ENCODE measurements at places on chromosomes 11 and 22.

- DNase-seq, result peak; percentile 96
Measured at GRCh38 chr22:35376728-35377472, 4.0 kb upstream of the HMOX1 start.

- no peak for DNase-seq
Measured at GRCh38 chr22:22835242-22835641, 52.4 kb upstream of the IGLL5 start.

DNA sequence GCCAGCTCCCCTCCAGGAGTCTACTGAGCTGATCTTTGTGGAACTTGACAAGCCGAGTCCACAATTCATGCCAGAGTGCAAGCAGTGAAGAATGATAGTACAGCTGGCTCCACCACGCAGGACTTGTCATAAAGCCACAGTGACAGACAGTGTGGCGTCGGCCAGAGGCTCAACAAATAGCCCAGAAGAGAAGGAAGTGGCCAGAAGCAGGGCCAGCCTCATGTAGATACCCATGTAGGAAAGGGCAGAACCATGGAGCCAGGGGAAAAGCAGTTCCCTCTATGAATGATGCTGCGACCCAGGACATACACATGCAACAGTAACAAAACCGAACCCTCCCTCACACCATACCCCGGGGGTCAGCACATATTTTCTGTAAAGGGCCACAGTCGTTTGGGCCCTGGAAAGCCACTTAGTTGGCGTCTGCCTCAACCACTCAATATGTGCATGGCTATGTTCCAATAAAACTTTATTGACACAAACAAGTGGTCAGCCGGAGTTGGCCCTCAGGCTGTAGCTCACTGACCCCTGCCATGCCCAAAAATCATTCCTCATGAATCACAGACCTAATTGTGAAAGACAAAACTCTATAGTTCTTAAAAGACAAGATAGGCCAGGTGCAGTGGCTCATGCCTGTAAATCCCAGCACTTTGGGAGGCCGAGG is 161.4 kb downstream of the BRD1 start:
- peak; percentile 21 for DNase-seq

DNA sequence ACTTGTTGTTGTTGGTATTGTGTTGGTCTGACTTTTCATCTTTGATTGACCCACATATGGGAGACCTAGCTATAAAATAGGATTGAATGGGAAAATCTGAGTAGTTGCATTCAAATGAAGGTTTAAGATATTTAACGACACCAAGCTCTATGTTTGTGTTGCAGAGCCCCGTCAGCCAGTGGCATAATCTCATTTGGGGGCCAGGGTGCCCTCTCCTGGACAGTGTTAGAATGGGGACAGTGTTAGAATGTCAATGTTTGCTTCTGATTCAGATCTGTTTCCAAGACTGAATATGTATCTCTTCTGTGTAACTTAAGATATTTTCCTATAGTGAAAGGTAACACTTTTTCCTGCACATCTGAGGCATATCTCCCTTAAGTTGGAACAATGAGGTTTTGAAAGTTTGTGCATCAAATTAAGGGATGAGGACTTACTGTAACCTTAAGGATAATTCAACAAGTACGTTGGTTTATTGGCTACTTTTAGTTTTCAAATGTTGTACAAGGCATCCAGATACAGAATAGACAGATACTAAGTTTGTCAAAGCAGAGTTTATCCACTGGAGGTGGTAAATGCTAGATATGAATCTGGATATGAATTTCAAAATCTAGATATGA is 5.3 kb upstream of the OR52M1 start:
- peak; percentile 72 for DNase-seq

DNA sequence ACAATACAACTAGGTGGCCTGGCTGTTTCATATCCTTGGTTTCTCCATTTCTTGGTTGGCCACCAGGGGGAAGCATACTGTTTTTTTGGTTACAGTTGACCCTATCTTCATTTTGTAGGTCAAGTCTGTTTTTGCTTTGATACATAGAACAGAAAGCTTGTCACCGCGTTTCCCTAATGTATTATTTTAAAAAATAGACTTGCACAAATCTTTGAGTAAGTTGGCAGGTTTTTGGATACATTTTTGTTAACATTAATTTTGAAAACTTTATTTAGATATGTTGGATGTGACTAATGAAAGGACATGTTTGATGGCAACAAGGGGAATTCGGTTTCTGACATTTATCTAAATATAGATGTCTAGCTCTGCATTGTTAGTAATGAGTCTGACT is 3.0 kb downstream of the NCR3LG1 start:
- DNase-seq, result peak; percentile 93

- DNase-seq, result peak; percentile 97
Measured at GRCh38 chr22:43090130-43090789, 1.1 kb upstream of the TTLL1 start.

DNA sequence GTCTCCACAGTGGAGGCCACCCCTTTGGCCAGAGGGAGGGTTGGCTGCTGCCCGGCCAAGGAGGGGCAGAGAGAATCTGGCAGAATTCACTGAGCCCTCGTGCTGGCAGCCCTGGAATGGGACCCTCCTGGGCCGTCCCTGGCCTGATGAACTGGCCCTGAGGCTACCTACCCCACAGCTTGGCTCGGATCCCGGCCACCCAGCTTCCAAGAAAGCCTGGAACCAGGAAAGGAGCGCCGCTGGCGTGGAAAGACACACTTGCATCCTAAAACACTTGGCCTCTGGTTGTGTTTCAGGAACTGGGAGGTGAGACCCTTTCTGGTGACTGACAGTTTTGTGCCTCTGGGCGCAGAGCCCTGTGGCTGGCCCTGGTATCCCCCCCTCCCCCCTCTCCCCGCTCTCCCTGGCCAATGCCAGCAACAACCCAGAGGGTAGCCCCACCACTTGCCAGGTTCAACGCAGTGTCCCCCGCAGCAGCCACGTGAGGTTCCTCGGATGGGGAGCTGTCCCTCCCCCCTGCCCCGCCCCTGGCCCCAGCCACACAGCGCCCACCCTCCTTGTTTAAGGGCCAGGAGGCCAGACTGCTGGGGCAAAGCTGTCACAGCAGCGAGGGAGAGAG is 693 bp downstream of the NFAM1 start:
- no peak for DNase-seq

GRCh38 chr22:45597460-45598192 is 74.0 kb upstream of the ATXN10 start:
- DNase-seq, result no peak

DNA sequence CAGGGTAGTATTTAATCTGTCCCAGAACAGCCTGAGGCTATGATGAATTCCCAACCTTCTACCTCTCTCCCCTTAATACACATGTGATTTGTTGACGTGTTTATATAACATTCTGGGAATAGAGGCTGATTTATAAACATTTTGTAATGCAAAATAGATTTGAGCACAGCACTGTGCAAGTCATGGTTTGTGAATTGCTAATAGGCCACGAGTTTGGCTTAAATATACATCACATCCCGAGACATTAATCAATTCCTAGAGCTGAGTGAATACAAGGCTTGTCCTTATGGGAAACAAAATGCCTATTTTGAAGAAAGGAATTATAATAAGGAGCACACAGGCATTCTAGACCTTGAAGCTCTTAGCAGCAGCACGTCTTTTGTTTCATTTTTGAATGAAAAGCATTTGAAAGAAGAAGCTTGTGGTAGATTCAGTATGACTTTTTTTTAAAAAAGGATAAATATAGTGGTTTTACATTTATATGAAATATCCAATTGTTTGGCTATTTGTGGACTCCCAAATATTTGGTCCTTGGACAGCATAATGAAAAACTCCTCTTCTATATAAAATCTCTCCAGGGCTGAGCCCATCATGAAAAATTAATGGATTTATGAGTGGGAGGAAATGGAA is 116.4 kb downstream of the SLC17A6 start:
- DNase-seq, result no peak

DNA sequence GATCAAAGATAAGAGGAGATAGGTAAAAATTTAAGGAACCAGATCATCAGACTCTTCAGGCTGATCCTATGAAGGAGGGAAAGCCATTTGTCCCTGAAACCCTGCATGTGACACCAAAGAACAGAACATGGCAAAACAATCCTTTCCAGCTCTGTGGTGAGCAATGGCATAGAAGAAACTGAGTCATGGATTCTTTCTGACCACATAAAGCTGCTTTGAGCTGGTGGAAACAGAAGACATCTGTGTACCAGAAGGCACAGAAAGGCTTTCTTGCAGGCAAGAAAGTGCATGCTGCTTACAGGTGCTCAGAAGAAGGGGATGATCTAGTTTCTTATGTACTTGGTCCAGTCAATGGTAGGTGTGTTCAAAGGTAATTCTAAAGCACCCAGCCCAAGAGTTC is 45.0 kb upstream of the APOA1 start:
- no peak for DNase-seq

DNA sequence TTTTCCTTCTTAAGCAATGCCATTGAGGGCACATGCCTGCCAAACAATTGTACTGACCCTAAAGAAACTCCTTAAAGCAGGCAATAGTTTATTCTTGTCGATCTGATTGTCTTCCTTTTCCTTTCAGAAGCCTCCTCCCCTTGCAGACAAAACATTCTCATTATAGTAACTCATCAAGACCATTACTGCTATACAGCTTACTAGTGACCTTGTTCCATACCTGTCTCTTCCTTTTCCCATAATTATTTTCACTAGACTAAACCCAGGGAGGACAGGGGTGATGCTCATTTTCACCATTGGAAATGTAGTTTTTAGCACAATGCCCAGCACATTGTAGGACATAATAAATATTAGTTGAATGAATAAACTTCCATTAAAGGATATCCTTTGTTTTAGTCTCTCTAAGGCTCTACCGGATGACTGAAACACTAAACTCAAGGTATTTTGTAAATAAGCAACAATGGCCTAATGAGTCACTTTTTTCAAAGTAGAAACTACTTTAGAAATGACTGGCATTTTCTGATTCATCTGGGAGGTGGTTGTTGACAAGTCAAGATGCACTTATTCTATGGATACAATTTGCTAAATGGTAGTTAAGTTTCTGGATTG is 9.3 kb upstream of the MSANTD4 start:
- no peak for DNase-seq

DNA sequence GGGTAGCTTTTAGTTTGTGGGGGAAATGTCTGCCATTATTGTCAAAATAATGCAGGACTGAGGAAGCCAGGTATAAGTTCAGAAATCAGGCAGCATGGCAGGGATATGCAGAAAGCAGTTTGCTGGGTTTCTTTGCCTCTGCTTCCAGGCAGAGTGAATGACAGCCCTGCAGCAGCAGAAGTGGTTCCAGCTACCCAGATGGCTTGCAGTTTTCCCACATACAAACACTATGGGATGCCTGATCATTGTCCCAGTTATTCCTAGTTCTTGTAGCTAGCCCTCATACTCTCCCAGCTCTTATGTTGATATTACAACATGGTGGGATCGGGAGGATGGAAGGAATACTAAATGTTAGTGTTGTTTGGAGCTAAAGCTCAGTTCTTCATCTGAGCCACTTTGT is 2.8 kb upstream of the DIXDC1 start:
- DNase-seq, result no peak

DNA sequence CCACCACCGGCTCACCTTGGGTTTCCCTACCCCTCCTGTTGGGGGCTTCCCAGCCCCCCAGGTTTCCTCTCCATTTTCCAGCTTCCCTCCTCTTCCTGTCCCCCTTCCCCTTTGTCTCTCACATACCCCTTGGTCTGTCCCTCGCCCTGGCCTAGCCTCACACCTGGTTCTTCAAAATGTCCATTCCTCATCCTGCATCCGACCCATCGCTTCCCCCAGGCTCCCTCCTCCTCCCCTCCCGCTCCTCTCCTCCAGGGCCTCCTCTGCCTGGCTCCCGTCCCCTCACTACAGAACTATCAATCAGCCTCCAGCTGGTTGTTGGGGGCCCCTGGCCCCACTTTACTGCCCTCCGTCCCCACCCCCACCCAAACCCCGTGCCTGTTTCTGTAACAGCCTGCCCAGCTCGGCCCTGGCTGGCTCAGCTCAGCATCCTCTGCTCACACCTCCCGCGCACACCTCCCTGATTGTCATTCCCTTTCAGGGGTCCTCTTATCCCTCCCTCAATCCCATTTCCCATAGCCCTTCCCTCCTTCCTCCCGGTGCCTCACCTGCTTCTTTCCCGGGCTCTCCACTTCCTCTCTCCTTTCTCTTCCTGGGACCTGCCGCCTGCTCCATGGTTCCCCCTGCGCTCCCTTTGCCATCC is 1.2 kb downstream of the CNIH2 start:
- DNase-seq, result no peak

- no peak for DNase-seq
Measured at GRCh38 chr11:15108592-15109130, 6.1 kb upstream of the INSC start.

DNA sequence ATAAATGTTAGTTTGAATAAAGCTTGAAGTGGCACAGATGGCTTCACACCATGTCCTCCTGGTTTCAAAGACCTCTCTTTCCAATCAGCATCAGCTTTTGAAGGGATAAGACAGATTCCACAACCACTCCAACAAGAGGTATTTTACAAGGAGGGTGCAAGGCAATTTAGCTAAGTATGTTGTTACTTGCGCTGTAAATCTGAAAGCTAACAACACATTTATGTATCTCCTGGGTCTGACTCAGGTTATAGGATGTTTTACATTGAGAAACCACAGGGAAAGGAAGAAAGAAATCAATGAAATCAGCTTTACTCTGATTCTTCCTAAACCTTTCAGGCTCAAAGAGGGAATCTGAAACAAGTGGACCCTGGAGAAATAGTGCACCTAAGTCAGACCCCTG is 12.1 kb downstream of the CWC15 start:
- DNase-seq, result no peak

GRCh38 chr22:44586999-44587736 is 89.1 kb upstream of the RTL6 start:
- DNase-seq, result no peak

- DNase-seq, result no peak
Measured at GRCh38 chr22:47471406-47471805, 709.0 kb downstream of the TBC1D22A start.

GRCh38 chr11:14261066-14261465 is 97.9 kb downstream of the RRAS2 start:
- no peak for DNase-seq

DNA sequence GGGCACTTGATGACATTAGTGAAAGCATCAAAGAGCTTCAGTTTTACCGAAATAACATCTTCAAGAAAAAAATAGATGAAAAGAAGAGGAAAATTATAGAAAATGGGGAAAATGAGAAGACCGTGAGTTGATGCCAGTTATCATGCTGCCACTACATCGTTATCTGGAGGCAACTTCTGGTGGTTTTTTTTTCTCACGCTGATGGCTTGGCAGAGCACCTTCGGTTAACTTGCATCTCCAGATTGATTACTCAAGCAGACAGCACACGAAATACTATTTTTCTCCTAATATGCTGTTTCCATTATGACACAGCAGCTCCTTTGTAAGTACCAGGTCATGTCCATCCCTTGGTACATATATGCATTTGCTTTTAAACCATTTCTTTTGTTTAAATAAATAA is 10.6 kb downstream of the REXO2 start:
- DNase-seq, result peak; percentile 86

DNA sequence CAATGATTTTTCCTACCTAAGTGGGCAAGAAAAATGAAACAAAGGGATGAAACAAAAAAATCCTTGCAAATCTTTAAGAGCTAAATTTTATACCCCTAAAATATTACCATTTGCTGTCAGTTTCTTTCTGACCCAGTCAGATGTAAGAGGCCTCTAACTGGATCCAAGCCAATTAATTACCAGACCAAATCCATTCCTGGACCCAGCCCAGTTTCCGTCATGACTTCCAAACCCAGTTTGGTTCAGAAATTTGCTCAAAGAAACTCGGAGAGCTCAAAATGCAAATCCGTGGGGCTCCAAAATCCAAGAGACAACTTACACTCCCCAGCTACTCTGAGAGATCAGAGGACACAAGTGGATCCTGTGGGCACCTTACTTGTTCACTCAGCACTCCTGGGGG is 46.8 kb downstream of the TRIM44 start:
- no peak for DNase-seq
